ENCODE measurements at places on chromosomes 16 and 17. TPM values are rescaled to one million over a fixed set of nuclear protein-coding genes. Genes with fewer than 3 reads are reported as not detected.

The TNFRSF13B gene
- total RNA-seq = not detected

The IL17C gene
- total RNA-seq = not detected

The KRTAP4-4 gene
- total RNA-seq = not detected

The GPR179 gene
- not detected for total RNA-seq

The CLEC18A gene
- 0.03 TPM for total RNA-seq

The SLC6A4 gene
- not detected for total RNA-seq

The DUXB gene
- total RNA-seq = not detected

The CTRB1 gene
- not detected for total RNA-seq

The KRTAP9-2 gene
- total RNA-seq = not detected

The SLFN12L gene
- not detected for total RNA-seq

The CYB561 gene
- total RNA-seq = 42.8 TPM

The EVI2B gene
- not detected for total RNA-seq

The RTN4RL1 gene
- total RNA-seq = 4.9 TPM

The CES1 gene
- 0.56 TPM for total RNA-seq

The PKMYT1 gene
- total RNA-seq = 12.0 TPM

The E4F1 gene
- 43.2 TPM for total RNA-seq

The CHST5 gene
- not detected for total RNA-seq

The ZNF778 gene
- 5.1 TPM for total RNA-seq

The CDH15 gene
- 4.4 TPM for total RNA-seq

The CCL23 gene
- total RNA-seq = not detected

The LGALS9 gene
- 1.2 TPM for total RNA-seq

The CCR7 gene
- total RNA-seq = not detected

The SOCS1 gene
- total RNA-seq = not detected

The CALB2 gene
- total RNA-seq = 4.1 TPM

The CHST4 gene
- total RNA-seq = 0.47 TPM

The NSF gene
- total RNA-seq = 65.1 TPM

The WNT9B gene
- total RNA-seq = not detected

The RAB37 gene
- not detected for total RNA-seq

The TP53TG3 gene
- not detected for total RNA-seq

The ABCC11 gene
- not detected for total RNA-seq

The TVP23A gene
- total RNA-seq = not detected

The GNGT2 gene
- total RNA-seq = not detected

The TOB1 gene
- 17.5 TPM for total RNA-seq

The KRTAP2-1 gene
- total RNA-seq = not detected

The MT1A gene
- total RNA-seq = not detected

The DNAJA3 gene
- 125 TPM for total RNA-seq

Measured in MG63 (cell line).